ENCODE measurements at places on chromosomes 16 and 17. TPM values are rescaled to one million over a fixed set of nuclear protein-coding genes. Genes with fewer than 3 reads are reported as not detected.

DNA sequence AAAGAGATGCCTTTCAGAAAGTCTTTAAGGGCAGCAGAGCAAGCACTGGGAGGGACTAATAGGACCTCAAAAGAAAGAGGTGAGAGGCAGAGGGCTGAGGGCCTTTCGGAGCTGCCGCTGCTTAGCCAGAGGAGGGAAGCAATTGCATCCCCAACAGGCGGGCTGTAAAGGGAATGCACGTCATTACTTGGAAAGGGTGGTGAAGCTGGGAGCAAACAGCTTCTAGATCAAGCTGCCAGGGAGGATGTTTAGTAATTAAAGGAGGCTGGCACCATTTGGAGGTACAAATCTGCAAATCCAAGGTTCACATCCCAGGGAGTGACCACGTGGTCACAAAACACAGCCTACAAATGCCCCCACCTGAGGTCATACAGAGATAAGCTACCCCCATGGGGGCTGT lies 429.0 kb upstream of the RBFOX1 start:
- no peak for DNase-seq

DNA sequence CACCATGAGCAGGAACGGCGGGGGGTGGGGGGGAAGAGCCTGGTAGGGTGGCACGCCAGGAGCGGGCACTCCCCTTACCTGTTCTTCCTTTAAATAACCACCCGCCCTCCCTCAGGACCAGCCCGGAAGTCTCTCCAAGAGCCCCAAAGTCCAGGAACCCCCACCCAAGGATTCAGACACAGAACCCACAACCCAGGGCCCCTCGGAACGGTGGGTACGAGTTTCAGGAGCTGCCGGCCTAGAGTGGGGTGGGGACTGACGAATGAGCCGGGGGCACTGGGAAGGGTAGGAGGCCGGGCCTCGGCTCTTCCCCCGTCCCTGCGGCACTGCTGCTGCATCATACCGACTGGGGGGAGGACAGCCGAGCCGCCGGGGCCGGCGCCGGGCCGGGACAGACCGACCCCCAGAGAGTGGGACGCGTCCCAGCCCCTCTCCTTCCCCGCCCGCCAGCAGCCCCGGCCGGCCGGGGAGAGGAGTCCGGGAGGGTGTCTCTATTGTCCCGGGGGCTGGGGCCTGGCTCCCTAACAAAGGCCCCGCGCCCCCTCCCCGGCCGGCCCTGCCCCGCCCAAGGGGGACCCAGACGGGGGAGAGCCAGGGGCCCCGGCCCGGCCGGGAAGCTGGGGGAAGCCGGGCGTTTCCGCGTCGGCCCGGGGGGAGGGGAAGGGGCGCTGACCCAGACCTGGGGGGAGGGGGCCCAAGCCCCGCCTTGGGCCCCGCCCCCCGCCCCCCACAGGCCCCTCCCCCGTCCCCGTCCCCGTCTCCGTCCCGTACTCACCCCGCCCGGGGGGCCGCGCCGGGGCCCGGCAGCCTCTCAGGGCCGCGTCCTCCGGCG lies 747 bp downstream of the ATXN7L3 start:
- peak; percentile 76 for DNase-seq

- no peak for DNase-seq
Measured at GRCh38 chr16:53081686-53082407, 27.1 kb downstream of the CHD9 start.

The PRSS33 gene
- not detected for total RNA-seq

GRCh38 chr17:58084317-58084981 lies 1.2 kb downstream of the DYNLL2 start:
- peak; percentile 51 for DNase-seq

DNA sequence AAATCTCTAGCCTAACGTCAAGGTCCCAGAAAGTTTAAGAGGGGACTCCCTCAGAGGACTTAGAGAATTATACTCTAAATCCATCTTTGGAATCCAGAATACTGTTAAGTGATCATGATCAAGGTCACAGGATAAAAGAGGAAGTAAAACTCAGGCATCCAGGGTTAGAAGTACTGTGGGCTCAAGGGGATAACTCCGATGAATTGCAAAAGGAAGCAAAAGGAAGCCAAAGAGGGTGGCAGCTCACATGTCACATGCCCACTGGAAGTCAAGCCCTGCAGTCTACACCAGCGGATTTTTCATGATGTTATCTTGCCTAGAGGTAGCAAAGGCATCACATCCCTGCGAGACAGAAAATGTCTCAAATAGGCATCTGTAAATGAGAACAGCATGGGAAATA lies 3.8 kb downstream of the ZNF821 start:
- DNase-seq = no peak

- peak; percentile 47 for DNase-seq
Measured at GRCh38 chr17:63834431-63835166, 7.1 kb upstream of the FTSJ3 start.

The EVPL gene
- 0.06 TPM for total RNA-seq

DNA sequence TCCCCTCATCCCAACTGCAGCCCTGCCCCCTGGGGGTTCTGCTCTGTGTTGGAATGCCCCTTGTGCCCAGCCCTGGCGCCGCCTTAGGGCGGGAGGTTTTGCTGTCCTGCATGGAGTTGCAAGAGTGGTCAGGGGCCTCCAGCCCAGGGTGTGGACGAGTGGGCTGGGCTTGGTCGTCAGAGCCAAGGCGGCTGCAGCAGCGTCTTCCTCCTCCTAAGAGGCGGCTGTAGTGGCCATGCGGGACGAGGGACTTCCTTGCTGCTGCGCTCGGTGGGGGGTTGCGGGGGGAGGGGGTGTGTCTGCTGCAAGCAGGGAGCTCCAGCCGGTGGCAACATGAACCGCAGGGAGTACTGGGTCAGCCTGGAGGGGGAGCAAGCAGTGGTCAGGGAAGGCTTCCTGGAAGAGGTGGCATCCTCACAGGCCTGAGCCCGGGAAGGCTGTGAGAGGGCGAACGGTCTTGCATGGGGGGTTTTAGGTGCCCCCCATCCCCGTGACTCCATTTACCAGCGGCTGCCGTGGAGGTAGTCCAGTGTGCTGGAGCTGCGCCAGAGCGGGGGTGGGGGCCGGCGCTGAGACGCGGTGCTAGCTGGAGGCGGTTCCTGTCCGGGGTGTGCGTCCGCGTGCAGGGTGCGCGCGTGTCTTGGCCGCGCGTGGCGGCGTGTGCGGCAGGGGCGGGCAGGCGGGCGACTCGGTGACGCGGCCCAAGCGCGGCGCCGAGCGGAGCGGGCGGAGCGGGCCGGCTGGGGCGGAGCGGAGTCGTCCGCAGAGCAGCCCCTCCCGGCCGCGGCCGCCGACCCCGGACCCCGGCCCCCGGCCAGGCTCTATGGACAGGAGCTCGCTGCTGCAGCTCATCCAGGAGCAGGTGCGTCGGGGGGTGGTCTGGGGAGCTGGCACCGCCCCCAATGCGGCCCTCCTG lies at the start of gene RHBDL1:
RHBDL1 (plus strand) TSS at position 704 of the 916 bp plus-strand sequence; CDS start at position 824, 120 bp downstream.
- DNase-seq = no peak

- DNase-seq = no peak
Measured at GRCh38 chr17:79029327-79030009, 5.5 kb downstream of the C1QTNF1 start.

DNA sequence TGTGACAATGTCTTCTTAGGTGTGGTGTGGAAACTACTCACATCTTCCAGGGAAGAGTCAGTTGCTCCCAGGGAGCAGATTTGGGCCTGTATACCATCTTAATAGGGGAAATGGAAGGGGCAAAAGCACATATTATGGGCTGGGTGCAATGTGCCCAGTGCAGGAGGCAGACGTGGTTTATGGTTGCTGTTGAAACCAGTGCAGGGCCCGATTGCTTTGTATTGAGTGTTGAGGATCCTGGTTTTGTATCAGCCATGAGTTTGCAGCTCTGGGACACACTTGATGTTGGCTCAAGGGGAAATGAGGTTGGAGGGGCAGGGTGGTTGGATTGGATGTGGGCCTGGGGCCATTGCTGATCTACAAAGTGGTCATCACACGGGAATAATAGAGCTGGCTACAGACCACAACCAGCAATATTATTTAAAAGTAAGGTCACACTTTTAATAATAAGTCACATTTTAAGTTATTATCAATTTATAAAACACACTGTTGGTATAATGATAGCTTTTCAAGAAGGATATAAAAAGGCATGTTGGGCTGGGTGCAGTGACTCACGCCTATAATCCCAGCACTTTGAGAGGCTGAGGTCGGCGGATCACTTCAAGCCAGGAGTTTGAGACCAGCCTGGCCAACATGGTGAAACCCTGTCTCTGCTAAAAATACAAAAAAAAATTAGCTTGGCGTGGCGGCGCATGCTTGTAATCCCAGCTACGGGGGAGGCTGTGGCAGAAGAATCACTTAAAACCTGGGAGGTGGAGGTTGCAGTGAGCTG lies 302.4 kb downstream of the SEC14L1 start:
- DNase-seq = no peak

GRCh38 chr16:11350921-11351335 lies 5.7 kb downstream of the RMI2 start:
- peak; percentile 18 for DNase-seq

The KRT27 gene
- total RNA-seq = not detected

DNA sequence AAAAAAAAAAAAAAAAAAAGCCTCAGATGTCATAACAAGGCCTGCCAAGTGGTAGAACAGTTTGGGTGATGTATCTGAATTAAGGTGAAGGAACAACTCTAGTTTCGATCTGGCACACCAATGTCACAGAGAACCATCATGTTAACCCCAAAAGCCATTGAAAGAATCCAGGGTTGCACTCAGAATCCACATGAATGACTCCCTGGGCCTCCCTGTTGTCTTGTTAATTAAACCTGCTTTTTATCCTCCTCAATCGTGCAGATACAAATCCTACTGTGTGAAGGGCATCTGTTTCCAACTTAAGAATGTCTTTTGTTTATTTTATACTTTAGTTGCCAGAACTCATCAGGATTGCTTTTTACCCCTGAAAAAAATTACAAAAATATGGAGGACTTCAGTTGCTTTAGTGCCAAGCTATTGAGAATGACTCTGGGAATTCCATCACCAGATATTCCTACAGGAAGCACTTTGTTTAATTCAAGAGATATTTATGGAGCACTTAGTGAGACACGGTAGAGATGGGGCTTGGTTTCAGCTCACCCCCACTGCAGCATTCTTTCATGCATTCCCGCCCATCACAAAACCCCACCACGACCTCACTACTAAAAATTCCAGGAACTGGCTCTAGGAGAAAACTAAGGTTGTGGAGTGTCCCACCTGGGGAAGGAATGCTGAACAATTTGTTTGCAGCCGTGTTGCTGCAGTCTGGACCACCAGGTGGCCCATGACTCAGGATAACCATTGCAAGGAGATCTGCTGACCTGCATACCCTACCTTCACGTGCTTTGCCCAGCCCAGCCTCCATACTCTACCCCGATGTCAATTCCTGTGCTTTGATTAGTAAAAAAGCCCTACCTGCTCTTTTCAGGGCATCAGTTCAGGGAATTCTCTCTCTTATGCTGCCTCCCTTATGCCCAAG lies 63.8 kb upstream of the GPRC5B start:
- no peak for DNase-seq

GRCh38 chr16:74931445-74931844 lies 53.5 kb downstream of the WDR59 start:
- DNase-seq = no peak

The LDHD gene
- total RNA-seq = 67.0 TPM

The TMEM98 gene
- 13.8 TPM for total RNA-seq

GRCh38 chr17:80791758-80792284 lies 199.8 kb upstream of the CHMP6 start:
- peak; percentile 75 for DNase-seq

- DNase-seq = no peak
Measured at GRCh38 chr16:86690970-86691369, 112.6 kb downstream of the FOXL1 start.

The TERB1 gene
- not detected for total RNA-seq

DNA sequence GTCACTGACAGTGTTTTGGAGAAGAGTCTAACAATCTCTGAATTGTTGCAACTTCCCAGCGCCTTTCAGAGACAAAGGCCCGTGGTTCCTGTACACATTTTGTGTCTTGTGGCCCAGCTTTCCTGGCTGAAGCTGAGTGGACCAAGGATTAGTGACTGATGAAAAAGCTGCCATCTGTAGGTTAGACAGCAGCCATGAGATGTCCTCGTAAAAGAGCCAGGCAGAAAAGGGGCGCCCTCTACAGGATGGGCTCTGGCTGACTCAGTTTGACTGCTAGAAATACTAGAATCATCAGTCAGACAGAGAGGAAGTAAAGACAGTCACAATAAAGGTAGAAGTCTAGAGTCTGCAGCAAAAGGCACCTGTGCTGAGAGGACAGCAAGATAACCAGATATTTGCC lies 26.5 kb upstream of the NF1 start:
- DNase-seq = no peak

The NPIPA5 gene
- total RNA-seq = 7.8 TPM

DNA sequence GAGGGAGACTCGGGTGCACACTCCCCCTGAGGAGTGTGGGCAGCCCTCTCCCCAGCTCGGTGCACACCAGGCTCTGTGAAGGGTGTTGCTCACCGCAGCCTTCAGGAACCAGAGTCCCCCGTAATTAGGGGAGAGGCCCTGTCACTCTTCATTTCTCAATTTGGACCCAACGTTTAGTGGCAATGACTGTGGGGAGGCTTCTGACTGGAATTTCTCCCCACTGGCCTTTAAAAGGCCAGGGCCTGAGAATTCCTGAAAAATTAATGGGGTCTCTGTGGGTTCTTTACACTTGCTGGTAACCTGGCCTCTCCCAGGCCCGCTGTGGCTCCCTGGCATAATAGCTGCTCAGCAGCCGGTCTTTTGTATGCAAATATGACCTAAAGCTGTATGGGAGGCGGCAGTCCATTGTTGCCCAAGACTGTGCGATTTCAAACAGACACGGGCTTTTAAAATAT lies 209.7 kb downstream of the MSI2 start:
- no peak for DNase-seq

DNA sequence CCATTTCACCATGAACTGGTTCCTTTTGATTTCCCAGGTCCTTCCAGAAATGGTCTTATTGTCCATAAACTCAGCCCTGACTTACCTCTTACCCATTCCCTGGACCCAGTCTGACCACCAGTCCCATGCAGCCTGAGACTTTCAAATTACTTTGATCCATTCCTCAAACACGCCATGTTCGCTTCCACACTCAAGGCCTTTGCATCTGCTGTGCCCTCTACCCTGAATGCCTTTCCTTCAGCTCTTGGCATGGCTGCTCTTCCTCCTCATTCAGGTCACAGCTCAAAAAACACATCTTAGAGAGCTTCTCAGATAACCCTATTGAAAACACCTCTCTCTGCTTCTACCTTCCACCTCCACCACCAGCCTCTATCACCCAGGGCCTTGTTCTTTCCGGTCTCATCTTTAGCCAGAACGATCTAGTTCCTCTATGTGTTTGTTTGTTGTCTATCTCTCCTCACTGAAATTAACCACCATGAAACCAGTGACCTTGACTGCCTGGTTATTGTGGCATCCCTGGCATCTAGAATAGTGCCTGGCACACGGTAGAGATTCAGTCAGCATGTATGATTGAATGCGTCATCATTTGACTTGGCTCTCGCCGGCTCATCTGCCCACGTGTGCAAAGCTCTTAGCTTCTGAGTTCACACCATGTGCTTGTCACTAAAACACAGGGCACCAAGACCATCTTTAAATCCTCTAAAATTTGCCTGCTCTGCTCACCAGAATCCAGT lies 12.8 kb downstream of the CRYM start:
- no peak for DNase-seq

The SIAH1 gene
- total RNA-seq = 11.3 TPM

The CACNA1H gene
- 3.5 TPM for total RNA-seq

- no peak for DNase-seq
Measured at GRCh38 chr16:15682105-15682570, 32.1 kb downstream of the NDE1 start.

Measured in heart left ventricle (tissue), 16 donors.